ENCODE measurements at places on chromosomes 3 and 15. TPM values are rescaled to one million over a fixed set of nuclear protein-coding genes. Genes with fewer than 3 reads are reported as not detected.

Gene EIF4E3
- polyA plus RNA-seq = 0.79 TPM

Gene GABRR3
- polyA plus RNA-seq = not detected

Gene SETD2
- 23.3 TPM for polyA plus RNA-seq

Gene B4GALT4
- polyA plus RNA-seq = 29.4 TPM

Gene IL17RE
- 16.0 TPM for polyA plus RNA-seq

DNA sequence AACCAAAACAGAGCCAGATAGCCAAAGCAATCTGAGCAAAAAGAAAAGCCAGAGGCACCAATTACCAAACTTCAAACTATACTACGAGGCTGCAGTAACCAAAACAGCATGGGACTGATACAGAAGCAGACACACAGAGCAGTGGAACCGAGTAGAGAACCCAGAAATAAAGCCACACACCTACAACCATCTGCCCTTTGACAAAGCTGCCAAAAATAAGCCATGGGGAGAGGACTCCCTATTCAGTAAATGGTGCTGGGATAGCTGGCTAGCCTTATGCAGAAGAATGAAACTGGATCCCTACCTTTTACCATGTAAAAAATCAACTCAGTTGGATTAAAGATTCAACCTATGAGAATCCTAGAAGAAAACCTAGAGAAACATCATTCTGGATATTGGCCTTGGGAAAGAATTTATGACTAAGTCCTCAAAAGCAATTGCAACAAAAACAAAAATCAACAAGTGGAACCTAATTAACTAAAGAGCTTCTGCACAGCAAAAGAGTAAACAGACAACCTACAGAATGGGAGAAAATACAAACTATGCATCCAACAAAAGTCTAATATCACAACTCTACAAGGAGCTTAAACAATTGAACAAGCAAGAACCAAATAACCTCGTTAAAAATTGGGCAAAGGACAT is 95.1 kb downstream of the APBA2 start:
- no peak for DNase-seq

DNA sequence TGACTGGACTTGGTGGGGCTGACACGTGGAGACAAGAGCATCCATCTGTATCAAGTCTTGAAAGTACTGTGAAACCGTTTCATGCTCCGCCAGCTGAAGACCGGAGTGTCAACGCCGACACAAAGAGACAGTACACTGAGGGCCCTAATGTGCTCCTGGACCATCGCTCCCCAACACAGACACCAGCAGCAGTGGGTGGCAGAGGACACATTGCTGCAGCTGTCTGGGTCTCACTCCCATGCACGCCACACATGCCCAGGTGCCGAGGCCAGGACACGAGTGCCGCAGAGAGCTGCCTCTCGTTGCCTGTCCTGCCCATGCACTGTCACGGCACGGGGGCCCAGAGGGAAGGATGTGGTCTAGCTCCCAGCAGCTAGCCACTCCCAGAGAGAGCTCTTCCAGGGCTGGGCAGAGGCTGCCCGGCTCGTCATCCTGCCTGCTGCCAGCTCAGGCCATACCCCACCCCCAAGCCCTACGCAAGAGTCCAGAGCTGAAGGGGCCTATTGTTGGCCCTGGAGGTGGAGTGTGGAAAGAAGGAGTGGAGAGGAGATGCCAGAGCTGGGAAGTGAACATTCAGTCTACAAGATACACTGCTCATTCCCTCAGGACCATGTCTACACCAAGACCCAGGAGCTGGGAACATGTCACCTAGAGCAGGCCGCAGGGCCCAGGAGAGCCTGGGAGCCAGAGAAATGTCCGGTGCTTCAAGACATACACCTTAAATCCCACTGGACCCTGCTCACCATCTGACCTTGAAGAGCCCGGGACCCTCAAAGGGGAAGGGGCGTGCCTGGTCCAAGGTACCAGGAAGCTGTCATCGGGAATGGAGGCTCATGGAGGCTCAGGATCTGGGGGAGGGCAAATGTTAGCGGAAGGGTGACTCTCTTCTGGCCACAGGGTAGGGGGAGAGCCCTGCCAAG is 7.7 kb downstream of the TNK2 start:
- no peak for DNase-seq

- DNase-seq = no peak
These were observed 56.5 kb upstream of the GOLGA6L2 start for GRCh38 chr15:23503576-23503975.

- DNase-seq = no peak
These were observed 116.7 kb upstream of the LMOD3 start for GRCh38 chr3:69239063-69239462.

DNA sequence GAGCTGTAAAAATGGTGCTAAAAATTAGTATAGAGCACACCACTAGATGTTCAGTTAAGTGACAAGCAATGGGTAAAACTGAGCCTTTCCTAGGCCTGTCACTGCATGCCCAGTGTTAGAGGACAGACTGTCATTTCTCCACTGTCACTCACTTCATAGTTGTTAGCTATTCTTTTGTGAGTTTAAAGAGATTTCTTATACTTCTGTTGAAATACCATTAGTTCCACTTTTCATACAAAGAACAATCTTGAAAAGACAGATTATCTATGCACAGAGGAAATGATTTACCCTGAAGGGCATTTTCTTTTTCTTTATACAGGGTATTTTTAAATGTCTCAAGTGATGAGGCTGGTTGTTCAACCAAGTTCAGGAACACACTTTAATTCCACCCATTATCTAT is 28.3 kb upstream of the CHMP2B start:
- no peak for DNase-seq

- DNase-seq = no peak
These were observed 22.5 kb downstream of the MAP2K5 start for GRCh38 chr15:67564968-67565345.

DNA sequence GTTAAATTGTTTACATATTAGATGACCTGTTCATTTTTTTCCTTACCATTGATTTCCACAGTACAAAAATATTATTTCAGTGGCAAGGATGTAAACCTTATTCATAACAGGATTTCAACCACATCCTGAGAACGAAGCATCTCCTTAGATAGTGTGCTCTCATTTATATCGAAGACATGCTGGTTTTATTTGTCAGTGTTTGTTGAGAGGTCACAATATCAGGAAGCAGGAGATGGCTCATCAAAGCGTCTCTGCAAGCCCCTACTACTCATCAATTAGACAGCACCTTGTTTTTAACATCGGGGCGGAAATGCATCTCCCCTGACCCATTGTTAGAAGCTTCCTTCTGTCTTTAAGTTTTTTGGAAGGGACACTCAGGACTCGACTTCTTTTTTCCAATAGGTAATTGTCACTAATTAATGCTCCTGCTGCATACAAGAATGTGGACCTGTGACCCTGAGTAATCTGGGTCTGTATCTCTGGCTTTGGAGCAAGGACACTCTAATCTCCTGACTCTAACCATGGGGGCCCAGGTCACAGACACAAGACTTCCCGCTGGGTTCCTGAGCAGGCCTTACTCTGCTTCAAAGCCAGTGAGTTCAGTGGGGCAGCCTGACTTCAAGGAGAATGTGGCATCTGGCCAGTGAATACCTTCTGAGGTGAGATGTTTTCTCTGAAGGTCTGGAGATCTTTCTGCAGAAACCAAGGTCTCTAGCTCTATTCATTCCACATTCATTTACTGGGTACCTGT is 50.3 kb downstream of the MECOM start:
- no peak for DNase-seq

DNA sequence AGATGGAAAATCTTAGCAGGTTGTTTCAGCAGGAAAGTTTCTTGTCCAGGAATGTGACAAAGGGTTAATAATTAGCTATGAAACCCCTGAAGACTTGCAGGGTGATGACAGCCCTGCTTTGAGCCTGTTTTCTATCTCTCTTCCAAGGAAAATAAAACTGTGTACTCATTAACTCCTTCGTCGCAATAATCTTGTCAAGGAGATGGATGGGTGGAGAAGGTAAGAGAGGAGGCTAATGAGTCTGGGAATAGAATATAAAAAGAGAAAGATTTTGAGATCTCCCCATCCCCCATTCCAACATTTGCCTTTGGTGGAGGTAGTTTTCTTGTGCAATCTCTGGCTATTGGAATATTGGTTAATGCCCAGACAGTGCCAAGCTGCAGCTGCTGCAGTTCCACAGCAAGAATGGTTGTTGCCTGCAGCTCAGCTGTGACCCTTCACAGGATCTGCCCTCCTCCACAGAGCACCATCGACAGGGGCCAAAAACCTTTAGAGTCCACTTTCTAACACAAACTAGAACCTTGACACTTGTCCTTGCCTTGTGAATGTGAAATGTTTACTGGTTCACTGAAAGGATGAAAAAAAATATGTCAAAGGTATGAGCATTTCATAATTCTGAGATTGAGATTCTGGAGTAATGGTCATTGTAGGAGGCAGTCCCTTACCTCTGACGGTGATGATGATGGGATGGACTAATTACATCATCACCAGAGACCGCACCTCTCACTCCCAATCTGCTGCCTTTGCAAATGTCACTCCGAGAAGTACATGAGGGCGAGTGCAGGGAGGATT is 4.2 kb upstream of the LRIG1 start:
- DNase-seq = no peak

DNA sequence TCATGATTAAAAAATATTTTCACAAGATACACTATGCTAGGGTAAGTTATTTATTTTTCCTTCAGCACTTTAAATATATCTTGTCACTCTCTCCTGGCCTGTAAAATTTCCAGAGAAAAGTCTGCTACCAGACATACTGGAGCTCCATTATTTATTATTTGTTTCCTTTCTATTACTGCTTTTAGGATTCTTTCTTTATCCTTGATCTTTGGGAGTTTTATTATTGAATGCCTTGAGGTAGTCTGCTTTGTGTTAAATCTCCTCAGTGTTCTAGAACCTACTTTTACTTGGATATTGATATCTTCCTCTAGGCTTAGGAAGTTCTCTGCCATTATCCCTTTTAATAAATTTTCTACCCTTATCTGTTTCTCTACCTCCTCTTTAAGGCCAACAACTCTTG is 142.0 kb upstream of the TGFBR2 start:
- DNase-seq = no peak

GRCh38 chr3:85304360-85304964 is 345.7 kb downstream of the CADM2 start:
- no peak for DNase-seq

DNA sequence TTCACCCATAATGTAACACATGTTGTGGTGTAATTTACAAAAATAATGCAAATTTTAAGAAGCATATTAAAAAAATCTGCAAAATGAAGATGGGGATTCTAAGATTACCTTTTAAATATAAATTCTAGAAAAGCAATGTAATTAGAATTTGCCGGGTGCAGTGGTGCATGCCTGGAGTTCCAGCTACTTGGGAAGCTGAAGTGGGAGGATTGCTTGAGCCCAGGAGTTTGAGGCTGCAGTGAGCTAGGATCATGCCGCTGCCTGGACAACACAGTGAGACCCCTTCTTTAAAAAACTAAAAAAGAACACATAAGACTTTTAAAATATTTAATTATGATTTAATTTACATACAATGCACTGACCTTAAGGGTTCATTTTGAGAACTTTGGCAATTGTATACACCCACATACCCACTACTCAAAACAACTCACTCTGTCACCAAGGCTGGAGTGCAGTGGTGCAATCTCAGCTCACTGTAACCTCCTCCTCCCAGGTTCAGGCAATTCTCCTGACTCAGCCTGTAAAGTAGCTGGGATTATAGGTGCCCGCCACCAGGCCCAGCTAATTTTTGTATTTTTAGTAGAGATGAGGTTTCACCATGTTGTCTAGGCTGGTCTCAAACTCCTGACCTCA is 134.0 kb upstream of the TBL1XR1 start:
- DNase-seq = no peak

DNA sequence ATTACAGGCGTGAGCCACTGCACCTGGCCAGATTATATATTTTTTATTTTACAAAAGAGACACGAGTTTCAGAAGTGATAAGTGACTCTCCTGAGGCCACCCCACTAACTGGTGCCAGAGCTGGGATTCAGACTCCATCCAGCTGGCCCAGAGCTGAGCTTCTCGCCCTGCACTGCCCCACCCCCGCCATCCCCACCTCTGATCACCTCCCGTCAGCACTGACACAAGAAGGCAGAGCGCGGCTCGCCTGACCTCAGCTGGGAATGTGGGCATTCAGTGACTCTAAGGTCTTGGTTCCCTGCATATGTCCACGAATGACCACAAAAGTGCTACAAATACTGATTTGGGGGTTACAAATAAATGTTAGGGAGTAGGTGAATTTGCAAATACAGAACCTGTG is 56.1 kb upstream of the GALNT15 start:
- DNase-seq = no peak

DNA sequence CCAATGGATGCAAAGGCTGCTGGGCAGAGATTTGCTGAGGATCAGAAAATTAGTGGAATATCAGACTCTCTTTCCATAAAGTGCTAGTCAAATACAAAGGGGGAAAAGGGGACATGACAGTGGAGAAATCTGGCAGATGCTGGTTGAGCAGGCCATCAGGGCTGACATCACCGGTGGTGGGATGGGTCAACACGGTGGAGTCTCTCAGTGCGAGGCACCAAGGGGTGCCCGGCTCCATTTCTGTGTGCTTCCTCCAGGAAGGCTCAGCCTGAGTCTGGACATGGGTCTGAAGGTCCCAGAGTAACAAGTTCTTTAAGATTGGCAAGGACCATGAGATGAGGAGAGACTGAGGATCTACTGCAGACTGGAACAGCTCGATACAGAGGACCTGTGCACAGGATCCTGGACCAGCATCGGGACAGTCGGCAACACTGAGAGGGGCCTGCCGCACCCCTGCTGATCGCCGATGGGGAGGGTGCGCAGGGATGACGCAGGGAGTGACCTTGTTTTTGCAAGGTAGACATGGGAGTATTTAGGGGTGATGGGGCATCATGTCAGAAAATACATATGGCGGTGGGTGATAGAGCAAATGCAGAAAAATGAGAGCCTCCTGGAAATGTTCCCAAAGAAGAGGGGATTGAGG is 92.7 kb downstream of the SEC22A start:
- DNase-seq = no peak

- DNase-seq = no peak
These were observed 83.6 kb upstream of the SLCO3A1 start for GRCh38 chr15:91769894-91770293.

GRCh38 chr15:87935583-87935982 is 321.0 kb downstream of the NTRK3 start:
- DNase-seq = no peak

DNA sequence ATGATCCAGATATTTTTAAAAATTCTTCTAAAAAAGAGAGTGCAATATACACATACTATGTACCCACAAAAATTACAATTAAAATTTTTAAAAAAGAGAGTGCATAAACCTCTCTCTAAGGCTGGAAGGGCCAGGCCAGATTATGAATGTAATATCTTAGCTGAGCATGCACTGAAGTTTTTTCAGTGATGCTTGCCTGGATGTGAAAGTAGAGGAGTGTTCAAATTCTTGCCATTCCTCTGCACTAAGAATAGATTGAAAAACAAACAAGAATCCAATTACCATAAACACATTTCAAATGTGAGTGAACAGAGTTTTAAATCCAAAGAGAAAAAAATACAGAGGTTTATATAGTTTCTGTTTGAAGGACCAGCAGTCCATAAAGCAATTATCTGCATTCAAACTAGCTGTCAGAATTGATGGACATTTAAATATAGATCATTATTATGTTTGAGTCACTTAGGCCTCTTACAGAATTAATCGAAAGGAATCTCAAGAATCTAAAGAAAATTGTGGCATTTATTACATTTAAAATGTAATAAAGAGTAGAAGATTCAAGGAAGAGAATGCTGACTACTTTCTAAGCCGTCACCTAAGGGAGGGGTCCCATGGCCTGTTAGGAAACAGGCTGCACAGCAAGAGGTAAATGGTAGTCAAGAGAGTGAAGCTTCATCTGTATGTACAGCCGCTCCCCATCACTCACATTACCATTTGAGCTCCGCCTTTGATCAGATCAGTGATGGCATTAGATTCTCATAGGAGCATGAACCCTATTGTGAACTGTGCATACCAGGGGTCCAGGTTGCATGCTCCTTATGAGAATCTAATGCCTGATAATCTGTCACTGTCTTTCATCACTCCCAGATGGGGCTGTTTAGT is 159.3 kb upstream of the MDFIC2 start:
- no peak for DNase-seq
